BJ (cell line): ENCODE measurements at places on chromosomes 3 and 15. TPM values are rescaled to one million over a fixed set of nuclear protein-coding genes. Genes with fewer than 3 reads are reported as not detected.

FAM81A gene
- polyA plus RNA-seq = 0.06 TPM in 1 of 2 replicates, not detected in the other

PTPRG gene
- polyA plus RNA-seq = 20.8 and 21.5 TPM in 2 replicates

GRAMD2A gene
- 0.17 and 0.21 TPM in 2 replicates for polyA plus RNA-seq

ITGA11 gene
- polyA plus RNA-seq = 47.2 and 72.7 TPM in 2 replicates

GOLGA8N gene
- polyA plus RNA-seq = 1.9 and 2.9 TPM in 2 replicates

GPR62 gene
- not detected in 2 replicates for polyA plus RNA-seq

HAUS2 gene
- 14.1 and 21.1 TPM in 2 replicates for polyA plus RNA-seq

DNA sequence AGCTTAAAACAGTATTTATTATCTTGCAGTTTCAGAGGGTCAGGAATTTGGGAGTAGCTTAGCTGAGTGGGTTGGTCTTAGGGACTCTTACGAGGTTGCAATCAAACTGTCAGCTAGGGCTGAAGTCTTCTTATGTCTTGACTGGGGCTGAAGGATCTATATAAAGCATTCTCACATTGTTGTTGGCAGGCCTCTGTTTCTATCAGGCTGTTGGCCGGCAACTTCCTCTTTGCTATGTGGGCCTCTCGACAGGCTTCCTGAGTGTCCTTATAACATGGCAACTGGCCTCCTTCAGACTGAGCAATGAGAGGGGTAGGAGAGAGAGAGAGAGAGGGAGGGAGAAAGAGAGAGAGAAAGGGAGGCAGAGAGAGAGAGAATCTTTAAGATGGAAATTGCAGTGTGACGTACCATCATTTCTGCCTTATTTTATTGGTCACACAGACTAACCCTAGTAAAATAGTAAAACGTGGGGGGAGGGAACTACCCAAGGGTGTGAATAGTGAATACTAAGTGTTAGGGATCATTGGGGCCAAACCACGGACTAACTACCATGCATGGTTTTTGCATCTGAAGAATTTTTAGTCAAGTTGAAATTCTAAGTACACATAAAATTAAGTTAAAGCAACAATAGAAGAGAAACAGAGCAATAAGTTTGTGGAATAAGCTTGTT, 16.1 kb downstream of the FGF7 start:
- DNase-seq = no peak

GRCh38 chr15:73051391-73051806, 864 bp upstream of the NEO1 start:
- DNase-seq = no peak

DNA sequence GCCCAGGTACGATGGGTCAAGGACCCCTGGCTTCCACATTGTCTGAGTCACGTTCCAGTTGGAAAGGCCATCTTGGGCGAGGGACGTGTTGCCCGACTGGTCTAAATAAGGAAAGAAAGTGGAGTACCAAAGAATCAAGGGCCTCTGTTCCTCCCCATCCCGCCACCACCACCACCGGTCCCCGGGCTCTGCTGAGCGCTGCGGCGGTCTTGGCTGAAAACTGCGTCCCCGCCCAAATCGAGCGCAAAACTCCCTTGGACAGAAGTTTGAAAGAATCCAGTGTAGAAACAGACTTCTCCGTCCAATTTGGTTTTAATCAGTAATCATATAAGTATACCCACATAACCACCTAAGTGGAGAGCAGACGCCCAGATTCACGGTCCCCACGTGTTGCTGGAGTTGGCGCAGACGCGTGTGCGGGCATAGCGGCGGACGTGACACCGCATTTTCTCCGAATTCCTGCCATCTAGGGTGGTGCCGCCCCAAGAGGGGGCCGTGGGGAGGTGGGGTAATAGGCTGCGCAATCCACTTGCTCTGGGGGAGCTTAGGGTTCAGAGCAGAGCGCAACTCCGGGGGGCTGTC, 243.8 kb upstream of the TOPAZ1 start:
- no peak for DNase-seq

- DNase-seq = no peak
These were observed 46.6 kb upstream of the MDFIC2 start for GRCh38 chr3:70358978-70359580.

- DNase-seq = no peak
These were observed at the start of gene MTFMT for GRCh38 chr15:65028921-65029735. Gene MTFMT (minus strand): TSS chr15:65029639. CDS start chr15:65029613, 26 bp downstream.

DNA sequence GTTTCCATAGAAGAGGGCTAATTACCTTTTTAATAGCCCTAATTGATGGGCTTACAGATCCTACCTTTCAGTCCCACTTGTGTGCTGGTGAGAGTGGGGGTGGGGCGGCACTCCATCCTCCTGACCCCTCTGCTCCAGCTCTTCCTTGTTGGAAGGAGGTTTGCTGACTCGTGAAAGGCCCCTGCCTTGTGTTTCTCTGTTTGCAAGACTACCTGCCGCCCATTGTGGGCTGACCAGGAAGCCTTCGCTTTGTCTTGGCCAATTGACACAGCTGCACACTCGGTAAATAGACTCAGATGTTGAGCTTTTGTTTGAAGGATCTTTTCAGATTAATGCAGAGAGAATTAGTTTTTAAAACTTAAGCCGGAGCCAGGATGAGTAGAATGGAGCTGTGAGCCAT, 197.3 kb upstream of the HES1 start:
- DNase-seq = no peak

DNA sequence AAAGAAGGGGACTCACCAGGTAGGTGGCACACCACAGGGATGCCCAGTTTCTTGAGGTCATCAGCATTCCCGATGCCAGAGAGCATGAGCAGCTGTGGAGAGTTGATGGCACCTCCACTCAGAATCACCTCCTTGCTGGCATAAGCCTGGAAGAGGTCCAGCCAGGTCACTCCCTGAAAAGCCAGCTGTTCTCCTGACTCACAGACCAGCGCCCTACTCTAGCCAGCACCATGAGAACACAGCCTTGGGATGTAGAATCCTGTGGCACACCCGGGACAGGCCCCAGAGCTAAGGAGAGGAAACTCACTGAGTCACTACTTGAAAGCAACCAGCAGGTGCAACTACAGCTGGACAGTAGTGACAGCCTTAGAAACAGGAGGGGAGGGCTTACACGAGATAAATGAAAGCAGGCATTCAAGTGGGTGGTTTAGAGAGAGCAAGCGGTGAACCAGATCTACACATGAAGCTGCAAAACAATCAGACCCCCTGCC, 24.5 kb downstream of the CHDH start:
- no peak for DNase-seq

- no peak for DNase-seq
These were observed 798.2 kb downstream of the GRM7 start for GRCh38 chr3:7659079-7659478.

DNA sequence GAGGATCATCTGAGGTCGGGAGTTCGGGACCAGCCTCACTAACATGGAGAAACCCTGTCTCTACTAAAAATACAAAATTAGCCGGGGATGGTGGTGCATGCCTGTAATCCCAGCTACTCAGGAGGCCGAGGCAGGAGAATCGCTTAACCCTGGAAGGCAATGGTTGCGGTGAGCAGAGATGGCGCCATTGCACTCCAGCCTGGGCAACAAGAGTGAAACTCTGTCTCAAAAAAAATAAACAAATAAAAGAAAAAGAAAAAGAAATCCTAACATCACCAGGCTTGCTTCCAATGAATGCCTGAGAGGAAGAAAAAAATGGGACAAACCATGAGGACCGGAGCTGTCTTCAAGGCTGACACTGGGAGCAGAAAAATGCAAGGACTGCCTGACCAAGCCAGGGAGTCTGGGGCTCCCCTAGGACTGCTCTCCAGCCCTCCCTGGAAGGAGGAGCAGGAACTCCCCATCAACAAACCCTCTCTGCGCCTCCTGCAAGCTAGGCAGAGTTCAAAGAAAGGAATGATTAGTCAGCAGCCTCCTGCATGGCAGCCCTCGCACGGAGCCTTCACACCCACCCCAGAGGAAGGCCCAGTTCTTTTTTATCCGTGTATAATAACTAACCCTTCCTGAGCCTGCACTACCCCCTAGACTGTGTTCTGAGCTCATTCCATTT, 55.4 kb downstream of the NUP210 start:
- no peak for DNase-seq

DNA sequence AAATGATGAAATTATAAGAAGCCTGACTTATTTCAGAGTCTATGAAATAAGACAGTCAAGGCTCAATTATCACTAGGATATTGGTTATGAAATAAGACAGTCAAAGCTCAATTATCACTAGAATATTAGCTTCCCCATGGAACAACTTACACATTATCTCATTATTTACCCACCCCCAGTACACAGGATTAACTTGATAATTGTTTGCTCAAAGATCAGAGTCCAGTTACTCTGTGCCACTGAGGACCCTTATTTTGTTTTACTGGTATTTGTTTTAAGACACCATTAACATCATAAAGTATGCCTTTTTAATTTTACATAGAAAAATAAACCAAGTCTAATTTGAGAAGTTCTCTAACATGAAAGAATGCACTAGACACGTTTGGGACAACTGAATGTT, 225.4 kb downstream of the SI start:
- no peak for DNase-seq

DNA sequence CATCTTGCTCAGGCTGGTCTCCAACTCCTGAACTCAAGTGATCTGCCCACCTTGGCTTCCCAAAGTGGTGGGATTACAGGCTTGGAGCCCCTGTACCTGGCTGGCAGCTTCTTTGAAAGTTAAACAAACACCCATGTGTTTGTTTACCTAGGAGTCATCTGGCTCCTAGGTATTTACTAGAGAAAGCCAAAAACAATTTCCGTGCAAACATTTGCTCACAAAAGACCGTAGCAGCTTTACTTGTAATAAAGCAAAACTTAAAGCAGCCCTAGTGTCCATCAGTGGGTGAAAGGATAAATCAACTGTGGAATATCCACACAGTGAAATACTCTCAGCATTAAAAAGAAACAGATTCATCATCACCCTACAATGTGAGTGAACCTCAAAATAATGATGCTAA, 29.4 kb upstream of the XCR1 start:
- DNase-seq = no peak

GRCh38 chr3:189071446-189071845, 100.3 kb upstream of the TPRG1 start:
- DNase-seq = no peak

- no peak for DNase-seq
These were observed 64.9 kb upstream of the RAD18 start for GRCh38 chr3:9028134-9028533.
